Pancreas (tissue), 10 donors: ENCODE measurements at places on chromosomes 4 and X. TPM values are rescaled to one million over a fixed set of nuclear protein-coding genes. Genes with fewer than 3 reads are reported as not detected.

The ABRAXAS1 gene
- total RNA-seq = 7.0 TPM

The PABPC1L2A gene
- not detected for total RNA-seq

The ITIH6 gene
- not detected for total RNA-seq

The RP2 gene
- 6.0 TPM for total RNA-seq

The SOWAHD gene
- total RNA-seq = 0.52 TPM

The OPRPN gene
- not detected for total RNA-seq

The ADH5 gene
- total RNA-seq = 46.0 TPM

The BMX gene
- total RNA-seq = 0.32 TPM

The SPANXB1 gene
- not detected for total RNA-seq

The PKD2 gene
- 9.7 TPM for total RNA-seq

The PDGFRA gene
- 8.2 TPM for total RNA-seq

The VCX gene
- total RNA-seq = not detected

The HDAC6 gene
- total RNA-seq = 30.7 TPM

The MAGEA3 gene
- not detected for total RNA-seq

The UCP1 gene
- total RNA-seq = not detected

The AFP gene
- total RNA-seq = not detected

The CYP2U1 gene
- total RNA-seq = 1.1 TPM

The OTC gene
- total RNA-seq = 1.9 TPM

The PPEF2 gene
- total RNA-seq = not detected

The HOPX gene
- total RNA-seq = 0.43 TPM

The SOX3 gene
- 0.06 TPM for total RNA-seq

The UGT2B7 gene
- total RNA-seq = 8.8 TPM

The ANKRD37 gene
- total RNA-seq = 10.0 TPM

The NAT8L gene
- total RNA-seq = 3.0 TPM

The TEX11 gene
- 6.7 TPM for total RNA-seq

The CFAP47 gene
- not detected for total RNA-seq

The TBCK gene
- total RNA-seq = 9.9 TPM

The CENPVL1 gene
- not detected for total RNA-seq

The ESX1 gene
- not detected for total RNA-seq

The ERAS gene
- total RNA-seq = not detected

The DMD gene
- 39.2 TPM for total RNA-seq

The PLAC8 gene
- total RNA-seq = 2.1 TPM

The CHRNA9 gene
- total RNA-seq = not detected

The S100P gene
- 15.7 TPM for total RNA-seq

The RPA4 gene
- total RNA-seq = 0.17 TPM

The GATA1 gene
- total RNA-seq = not detected

The TENM3 gene
- 4.4 TPM for total RNA-seq

The SH3D19 gene
- 11.9 TPM for total RNA-seq

The FSTL5 gene
- total RNA-seq = 0.12 TPM

The KIT gene
- total RNA-seq = 3.7 TPM

The KIF4A gene
- 0.72 TPM for total RNA-seq

The RAP1GDS1 gene
- 19.0 TPM for total RNA-seq
